ENCODE measurements at places on chromosomes 3 and 15. TPM values are rescaled to one million over a fixed set of nuclear protein-coding genes. Genes with fewer than 3 reads are reported as not detected.
A peak's percentile ranks its signal among the peaks of the same experiment; 100 is the strongest.

Gene PLSCR2
- polyA plus RNA-seq, result 1.5 TPM

DNA sequence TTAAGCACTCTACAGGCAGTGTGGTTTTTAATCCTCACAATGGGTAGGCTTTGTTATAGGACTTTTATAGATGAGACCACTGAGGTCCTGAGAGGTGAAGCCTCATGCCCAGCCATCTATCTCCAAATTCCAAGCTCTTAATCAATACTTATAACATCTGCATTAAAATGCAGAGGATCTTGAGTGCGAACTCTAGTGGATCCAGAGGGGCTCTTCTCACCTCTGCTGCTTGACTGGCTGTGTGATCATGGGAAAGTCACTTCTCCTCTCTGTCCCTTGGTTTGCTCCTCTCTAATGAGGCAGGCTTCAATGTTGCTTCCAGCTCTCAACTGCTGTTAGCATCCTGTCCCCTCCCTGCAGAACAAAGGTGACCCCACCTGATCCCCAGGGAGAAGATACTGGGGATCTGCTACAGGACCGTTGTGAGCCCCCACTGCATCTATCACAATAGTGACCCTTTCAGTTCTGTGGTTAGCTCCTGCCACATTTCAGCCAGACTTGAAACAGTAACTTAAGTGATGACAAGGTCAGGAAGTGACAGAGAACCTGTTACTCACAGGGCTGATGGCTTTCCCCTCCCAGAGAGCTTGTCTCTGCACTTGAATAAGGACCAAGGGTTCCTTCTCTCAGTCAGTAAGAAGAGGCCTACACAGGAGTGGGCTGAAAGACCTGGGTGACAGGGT, 1.3 kb downstream of the SLC27A2 start:
- DNase-seq, result no peak

DNA sequence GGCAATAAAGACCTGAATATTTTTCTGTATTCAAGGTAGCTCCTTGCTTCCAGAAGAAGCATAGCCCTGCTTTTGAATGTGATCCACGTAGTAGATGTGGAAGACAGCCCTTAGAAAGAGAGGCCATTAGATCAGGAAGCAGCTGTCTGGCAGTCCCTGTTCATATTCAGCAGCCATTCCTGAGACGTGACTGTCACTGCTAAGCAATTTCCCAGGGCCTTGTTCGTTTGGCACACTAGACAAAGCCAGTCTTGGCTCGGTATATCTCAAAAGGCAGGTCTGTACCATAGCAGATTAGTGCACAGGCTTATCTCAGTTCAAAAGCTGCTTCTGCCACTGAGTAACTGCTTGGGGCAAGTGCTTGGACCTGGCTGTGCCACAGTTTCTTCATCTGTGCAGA, 287.8 kb upstream of the MCTP2 start:
- no peak for DNase-seq

GRCh38 chr3:39432342-39432741, 25.8 kb downstream of the RPSA start:
- no peak for DNase-seq

Gene SERPINI2
- polyA plus RNA-seq, result 0.92 TPM

Gene GABRG3
- polyA plus RNA-seq, result 2.2 TPM

GRCh38 chr3:77506384-77506783, 466.5 kb downstream of the ROBO2 start:
- no peak for DNase-seq

DNA sequence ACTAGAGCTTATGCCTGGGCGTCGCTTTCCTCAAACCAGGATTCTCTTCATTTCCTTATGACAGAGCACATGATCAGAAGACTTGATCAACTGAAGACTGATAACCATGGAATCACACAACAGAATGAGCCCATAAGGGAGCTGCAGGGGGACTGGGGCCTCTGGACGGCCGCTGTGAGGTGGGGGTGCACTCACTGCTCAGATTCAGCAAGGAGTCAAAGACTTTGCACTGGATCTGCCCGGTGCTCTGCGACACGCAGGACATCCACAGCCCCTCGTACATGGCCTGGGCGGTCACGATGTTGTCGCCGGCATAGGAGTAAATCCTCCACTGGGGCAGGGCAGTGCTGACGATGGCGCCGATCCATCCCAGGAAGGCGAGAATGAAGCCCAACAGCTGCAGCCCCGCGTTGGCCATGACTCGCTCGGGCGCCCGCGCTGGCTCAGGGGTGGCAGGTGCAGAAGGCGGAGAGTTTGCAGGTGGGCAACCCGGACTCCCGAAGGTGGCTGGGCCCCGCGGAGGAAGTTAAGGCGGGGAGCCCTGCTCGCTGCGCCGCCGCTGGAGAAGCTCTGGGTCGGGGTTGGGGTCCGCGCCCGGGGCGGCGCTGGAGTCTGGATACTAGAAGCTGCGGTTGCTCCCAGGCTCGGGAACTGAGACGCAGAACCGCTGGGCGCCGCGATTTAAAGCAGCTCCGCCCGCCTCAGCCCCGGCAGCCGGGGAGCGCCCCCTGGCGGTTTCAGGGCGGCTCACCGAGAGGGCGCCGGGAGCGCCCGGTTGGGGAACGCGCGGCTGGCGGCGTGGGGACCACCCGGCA, at the start of gene CLDN1:
Gene CLDN1 (minus strand): TSS at position 658 of the 815 bp plus-strand sequence. CDS start 240 bp downstream, at position 418.
- peak; percentile 73 for DNase-seq

DNA sequence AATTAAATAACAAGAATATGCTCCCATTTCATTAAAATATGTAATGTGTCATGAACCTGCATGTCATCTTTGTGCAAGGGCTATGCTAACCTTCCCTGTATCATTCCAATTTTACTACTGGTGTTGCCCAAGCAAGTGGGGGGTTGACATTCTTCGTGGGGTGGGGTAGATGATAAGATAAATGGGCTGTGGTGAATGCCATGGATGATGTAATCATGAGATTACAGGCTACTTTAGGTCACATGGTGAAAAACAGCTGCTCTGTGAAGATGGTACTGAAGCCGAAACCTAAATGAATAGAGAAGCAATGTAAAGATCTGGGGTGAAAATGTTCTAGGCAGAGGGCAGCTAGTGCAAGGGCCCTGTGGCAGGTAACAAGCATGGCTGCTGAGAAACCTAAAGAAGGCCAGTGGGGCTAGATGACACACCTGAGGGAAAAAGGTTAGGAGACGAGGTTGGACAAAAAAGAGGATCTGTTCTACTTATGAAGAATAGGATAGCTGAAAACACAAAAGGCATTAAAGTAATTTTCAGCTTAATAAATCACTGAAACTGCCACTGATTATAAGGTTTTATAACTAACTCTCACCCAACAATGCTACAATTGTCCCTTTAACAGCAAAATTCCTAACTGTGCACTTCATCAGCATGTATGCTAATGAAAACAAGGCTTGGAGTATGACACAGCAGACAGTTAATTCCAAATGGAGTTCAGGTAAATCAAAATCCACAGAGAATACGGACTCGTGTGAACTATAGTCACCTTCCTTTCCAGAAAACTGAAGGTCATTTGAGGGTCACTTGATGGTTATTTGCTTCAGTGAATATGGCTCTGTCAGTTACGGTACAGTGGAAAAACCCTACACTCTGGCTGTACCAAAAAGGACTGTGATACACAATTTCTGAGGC, 35.0 kb downstream of the MTMR10 start:
- no peak for DNase-seq

GRCh38 chr3:128470134-128470899, 3.6 kb upstream of the DNAJB8 start:
- DNase-seq, result no peak

DNA sequence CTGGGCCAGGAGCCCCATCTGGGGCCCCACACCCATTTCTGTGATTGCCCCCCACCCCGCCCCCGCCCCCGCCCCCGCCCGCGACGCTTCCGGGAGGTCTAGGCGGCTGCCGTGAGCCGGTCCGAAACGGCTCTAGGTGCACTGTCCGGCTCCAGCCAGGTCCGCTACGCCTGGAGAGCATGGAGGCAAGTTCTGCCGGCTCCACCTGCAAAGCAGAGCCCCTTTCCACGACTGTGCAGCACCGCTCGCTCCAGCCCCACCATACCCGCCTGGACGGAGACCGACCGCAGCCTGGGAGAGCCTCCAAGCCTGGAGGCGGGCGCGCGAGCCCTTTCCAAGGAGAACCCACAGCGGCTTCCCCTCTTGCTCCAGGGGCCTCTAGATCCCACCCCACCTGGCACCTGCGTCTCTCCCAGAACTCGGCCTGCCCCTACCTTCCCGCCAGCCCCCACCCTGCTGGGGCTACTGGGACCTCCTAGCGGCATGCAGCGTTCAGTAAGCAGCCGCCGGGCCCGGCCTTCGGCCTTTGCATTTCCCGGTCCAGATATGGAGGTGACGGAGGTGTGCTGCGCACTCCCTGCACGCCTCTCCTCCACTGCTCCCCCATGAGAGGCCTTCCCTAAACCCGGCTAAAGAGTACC, 66.2 kb downstream of the KLF13 start:
- DNase-seq, result no peak

- peak; percentile 2 for DNase-seq
Measured at GRCh38 chr15:83837945-83838571, 184.1 kb downstream of the ADAMTSL3 start.

Gene ARPP21
- polyA plus RNA-seq, result 1.0 TPM

Gene SPATA12
- polyA plus RNA-seq, result not detected

DNA sequence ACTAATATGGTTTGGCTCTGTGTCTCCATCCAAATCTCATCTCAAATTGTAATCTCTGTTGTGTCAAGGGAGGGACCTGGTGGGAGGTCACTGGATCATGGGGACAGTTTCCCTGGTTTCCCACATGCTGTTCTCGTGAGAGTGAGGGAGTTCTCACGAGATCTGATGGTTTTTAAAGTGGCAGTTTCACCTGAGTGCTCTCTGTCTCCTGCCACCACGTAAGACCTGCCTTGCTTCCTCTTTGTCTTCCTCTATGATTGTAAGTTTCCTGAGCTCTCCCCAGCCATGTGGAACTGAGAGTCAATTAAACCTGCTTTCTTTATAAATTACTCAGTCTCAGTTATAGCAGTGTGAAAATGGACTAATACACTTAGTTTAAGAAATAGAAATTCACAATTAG, 228.9 kb downstream of the CD47 start:
- DNase-seq, result no peak

Gene PLA2G4D
- not detected for polyA plus RNA-seq

DNA sequence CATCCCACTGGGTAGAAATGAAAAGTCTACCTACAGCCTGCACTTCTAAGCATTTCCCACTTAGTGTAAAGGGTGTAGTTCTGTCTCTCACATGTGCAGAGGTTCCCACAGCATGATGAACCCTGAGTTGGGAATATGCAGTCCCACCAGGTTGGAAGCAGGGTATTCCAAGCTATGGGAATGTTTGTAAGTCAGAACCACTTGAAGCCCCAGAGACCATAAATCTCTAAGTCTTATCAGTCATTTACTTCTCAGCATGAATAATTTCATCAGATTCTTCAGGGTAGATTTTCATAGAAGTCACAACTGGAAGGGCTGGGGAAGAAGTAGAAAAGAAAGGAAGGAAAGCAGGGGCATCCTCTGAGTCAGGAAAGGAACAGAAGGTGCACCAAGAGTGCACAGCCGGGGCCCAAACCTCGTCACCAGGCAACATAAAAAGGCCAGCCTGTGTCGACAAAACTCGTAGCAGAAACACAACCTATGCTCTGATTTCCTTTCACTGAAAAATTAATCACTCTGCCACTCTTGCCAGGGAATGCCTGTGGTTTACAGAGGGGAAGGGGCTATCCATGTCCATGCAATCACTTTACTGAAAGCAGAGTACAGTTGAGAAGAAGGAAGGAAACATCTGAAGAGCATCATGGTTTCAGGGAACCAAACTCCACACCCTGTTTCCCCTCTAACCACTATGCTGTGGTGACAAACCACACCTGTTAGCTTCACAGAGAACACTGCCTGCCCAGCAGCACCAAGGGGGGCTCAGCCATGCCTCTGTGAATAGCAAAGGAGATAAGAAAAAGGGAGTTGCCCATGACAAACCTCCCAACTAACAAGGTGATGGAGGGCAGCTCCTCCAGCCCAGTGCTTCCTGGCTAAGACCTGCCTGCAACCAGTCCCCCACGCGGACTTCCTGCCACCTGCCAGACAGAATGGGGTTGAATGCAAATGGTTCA, 40.5 kb downstream of the SH3BP5 start:
- DNase-seq, result no peak

All from right renal pelvis (tissue), 4 donors.